ENCODE measurements at places on chromosomes 6 and 20. TPM values are rescaled to one million over a fixed set of nuclear protein-coding genes. Genes with fewer than 3 reads are reported as not detected.

The TGM2 gene
- polyA plus RNA-seq, result 35.8 TPM

- DNase-seq, result peak; percentile 66
Measured at GRCh38 chr6:70667256-70667710, 400 bp upstream of the SMAP1 start.

DNA sequence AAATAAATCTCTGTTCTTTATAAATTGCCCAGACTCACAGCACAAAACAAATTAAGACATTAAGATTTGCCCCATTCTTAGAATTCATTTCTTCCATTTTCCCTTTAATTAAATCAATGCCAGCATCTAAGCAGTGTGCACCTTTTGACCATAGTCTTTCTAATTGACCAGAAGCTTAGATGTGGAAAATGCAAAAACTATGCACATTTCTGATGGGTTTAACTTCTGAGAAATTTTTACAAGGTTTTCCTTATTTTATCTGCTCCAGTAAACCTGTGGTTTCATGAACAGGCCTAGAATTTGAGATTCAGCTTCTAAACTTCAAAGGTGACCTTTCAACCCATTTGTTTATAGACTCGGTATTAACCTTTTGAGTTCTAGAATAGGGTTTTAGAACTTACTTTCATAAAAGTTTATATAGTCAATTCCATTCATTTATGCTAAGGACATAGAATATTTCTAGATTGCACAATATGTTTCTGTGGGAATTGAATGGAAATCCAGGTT lies 437.8 kb upstream of the HSF2 start:
- DNase-seq, result no peak

DNA sequence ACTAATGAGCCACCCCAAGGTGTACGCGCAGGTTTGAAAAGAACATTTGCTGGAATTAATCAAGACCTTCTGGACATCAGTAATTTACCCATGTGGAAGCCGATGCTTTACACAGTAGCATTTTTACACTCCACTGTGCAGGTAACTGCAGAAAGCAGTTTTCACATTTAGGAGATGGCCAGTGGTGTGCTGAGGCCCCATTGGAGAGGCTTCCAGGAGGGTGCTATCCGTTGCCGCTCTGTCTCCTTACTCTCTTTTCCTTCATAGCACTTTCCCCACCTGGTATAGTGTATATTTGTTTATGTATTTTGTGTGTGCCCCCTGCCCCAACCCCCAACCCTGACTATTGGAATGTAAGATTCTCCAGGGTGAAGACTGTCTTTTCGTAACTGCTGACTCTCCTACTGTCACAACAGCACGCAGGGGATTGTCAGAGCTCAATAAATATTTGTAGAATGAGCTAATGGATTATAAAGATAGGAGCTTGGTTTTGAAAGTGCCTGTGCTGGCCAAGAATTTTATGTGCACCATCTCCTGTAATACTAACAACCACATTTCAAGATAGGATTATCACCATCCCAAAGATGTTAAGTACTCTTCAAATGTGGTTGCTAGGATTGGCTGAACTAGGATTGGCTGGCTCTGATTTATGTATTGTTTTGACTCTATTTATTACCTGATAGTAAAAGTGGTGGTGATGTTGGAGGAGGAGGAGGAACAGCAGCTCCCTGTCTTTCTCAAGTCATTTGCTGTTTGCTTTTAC lies 74.0 kb upstream of the GLP1R start:
- no peak for DNase-seq

- DNase-seq, result no peak
Measured at GRCh38 chr6:129497481-129498441, 212.2 kb downstream of the ARHGAP18 start.

GRCh38 chr6:116314878-116315277 lies 35.1 kb upstream of the TSPYL1 start:
- no peak for DNase-seq

The DCDC2 gene
- polyA plus RNA-seq, result 111 TPM

DNA sequence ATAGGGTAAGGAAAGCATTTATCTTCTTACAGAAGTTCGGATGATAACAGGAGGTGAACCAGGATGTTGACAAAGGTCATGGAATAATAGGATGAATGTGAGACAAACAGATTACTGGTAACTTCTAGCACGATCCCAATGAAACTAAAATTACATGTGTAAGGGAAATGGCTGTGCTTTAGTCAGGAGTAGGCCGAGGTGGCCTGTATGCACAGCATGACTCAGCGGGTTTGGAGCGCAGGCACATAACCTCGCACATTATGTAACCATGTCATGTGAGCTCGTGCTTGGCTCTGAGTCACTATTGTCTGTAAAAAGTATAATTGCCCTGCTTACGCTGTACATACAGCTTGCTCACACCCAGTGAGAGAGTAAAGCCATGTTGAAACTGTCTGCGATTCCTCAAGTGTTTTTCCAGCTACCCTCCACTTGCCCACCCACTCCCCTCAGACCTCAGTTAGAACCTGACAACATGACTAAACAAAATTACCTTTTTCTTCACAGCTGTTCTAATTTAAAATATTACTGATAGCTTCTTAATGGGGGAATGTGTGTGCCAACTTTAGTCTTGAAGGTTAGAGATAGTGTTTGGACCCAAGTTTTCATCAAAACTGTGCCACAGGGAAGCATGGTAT lies 8.2 kb downstream of the CYB5R4 start:
- no peak for DNase-seq

The ECT2L gene
- 0.25 TPM for polyA plus RNA-seq

GRCh38 chr20:47861116-47861515 lies 75.8 kb upstream of the SULF2 start:
- no peak for DNase-seq

The TMEM244 gene
- polyA plus RNA-seq, result not detected

GRCh38 chr6:25536781-25537180 lies 115.2 kb upstream of the SCGN start:
- no peak for DNase-seq

The GHRH gene
- not detected for polyA plus RNA-seq

Measured in left renal cortex interstitium (tissue), 4 donors.